Naive thymus-derived CD8-positive, alpha-beta T cell (primary cell): ENCODE measurements at places on chromosomes 6 and 20.
A peak's percentile ranks its signal among the peaks of the same experiment; 100 is the strongest.

GRCh38 chr6:43951063-43951755, 176.0 kb downstream of the MRPL14 start:
- DNase-seq, result no peak

DNA sequence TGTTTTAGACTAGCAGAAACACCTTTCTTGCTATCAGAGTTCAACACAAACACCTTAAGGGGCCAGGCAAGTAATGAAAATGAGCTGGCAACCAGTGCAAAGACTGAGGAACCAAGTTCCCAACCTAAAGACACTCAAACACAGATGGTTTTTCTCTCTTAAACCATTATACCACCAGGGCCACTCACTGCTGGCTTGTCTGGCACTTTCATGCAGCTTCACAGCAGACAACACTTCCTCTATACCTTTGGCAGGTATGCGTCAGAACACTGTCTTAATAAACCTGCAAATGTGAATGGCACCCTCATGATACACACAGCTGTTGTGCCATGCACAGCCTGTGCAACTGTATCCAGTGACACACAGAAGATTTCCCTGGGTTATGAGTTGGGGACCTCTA, 41.6 kb downstream of the NFATC2 start:
- DNase-seq, result peak; percentile 72

- no peak for DNase-seq
These were observed 157.8 kb downstream of the SCML4 start for GRCh38 chr6:107666084-107666980.

GRCh38 chr6:14734416-14735340, 511.2 kb upstream of the JARID2 start:
- peak; percentile 47 for DNase-seq

GRCh38 chr20:54514028-54514607, 38.7 kb downstream of the DOK5 start:
- DNase-seq, result no peak

DNA sequence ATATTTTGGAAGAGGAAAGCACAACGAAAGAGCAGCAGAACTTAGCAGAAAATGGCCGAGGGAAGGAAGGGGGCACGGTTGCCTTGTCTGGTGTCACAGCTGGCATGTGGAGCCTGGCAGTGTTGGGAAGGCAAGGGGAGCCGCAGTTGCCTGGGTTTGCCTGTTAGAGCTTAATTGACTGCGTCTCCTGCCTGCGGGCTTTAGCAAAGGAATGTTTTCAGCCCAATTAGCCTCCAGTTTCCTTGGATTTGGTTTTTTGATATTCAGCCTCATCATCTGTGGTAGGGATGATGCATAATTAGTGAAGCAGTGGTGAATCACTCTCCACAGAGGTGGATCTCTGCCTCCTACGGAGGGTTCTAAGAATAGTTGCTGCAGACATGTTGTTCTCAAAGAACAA, 832.6 kb downstream of the QKI start:
- no peak for DNase-seq

DNA sequence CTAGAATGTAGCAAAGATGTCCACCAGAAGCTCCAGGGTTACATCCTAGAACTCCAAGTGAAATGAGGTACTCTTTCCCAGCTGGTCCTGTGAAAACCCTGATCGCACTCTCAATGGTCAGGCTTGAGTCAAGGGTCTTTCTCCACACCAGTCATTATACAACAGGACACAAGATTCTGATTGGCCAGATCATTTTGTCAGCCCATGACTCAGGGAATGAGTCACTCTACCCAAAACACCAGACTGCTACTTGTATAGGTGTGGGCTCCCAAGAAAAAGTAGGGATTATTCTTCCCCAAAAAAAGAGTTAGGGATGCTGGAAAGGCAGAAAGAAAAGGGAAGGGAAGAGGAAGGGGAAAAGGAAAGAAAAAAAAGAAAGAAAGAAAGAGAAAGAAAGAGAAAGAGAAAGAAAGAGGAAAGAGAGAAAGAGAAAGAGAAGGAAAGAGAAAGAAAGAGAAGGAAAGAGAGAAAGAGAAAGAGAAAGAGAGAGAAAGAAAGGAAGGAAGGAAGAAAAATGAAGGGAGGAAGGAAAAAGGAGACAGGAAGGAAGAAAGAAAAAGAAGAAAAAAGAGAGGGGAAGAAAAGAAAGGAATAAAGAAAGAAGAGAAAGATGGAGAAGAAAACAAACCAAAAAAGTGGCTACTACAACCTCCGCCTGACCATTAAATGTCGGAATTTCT, 30.5 kb downstream of the ANKEF1 start:
- DNase-seq, result no peak

- no peak for DNase-seq
These were observed 84.7 kb upstream of the SCP2D1 start for GRCh38 chr20:18728870-18729224.

DNA sequence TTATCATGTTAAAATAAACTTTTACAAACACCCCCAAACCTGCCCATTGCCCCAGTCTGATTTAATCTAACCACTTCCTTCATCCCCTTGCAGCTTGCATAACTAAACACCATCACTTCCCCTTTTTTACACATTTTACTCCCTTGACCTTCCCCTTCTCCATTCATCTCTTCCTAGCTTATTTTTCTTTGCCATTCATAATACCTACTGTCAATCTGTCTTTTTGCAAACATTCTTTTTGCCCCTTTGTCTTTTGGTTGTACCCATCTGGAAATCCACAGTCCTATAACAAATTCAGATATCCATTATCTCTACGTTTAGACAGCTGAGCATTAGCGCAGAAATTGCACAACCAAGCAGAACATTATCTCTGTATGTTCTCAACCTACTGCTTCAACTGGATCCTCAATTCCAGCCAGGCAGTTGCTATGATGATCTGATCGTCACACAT, 51.2 kb downstream of the C6orf52 start:
- DNase-seq, result no peak

- no peak for DNase-seq
These were observed 158.0 kb upstream of the TCF21 start for GRCh38 chr6:133730881-133731280.

DNA sequence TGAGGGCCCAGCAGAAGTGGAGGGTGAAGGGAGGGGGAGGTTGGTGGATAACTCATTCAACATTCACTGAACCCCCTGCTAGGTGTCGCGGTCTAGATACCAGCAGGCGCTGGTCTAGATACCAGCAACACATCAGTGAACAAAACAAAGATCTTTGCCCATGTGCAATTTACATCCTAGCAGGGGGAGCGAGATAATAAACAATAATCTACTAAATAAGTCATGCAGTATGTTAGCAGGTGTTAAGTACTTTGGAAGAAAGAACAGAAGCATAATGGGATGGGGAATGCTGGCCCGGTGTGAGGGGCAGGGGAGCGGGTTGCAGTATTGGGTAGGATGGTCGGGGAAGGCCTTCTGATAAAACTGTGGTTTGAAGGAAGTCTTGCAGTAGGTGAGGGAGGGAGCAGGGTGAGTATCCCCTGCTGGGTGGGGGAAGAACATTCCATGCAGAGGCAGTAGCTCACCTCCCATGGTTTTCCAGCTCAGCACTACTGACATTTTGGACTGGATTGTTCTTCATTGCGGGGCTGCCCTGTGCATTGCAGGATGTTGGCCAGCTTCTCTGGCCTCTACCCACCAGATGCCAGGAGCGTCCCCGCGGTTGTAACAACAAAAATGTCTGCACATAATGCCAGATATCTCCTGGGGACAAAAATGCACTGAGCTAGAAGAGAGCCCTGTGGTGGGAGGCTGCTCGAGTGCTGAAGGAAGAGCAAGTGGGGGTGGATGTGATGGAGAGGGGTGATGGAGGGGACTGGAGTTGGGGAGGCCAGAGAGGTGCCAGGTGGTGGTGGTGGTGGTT, 117.3 kb downstream of the TOX2 start:
- no peak for DNase-seq

DNA sequence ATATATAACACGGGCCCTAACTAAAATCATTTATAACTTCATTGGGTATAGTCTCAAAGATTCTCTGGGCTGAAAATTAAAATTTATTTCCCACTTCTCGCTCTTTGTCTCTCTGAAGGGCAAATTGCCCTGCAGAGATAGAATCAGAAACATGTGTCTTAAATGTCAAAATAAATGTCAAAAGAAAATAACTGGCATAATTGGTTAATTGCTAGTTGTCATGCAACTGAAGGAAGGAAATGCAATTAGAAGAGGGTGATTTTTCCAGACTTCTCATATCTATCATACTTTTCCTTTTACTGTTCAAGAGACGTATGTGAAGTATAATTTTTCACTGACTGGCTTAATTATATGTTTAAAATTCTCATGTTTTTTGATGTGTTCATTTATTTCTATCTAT, 80.3 kb upstream of the HMGCLL1 start:
- no peak for DNase-seq

- no peak for DNase-seq
These were observed 28.3 kb upstream of the LOC128125822 start for GRCh38 chr6:63543982-63544381.

- DNase-seq, result no peak
These were observed 303.8 kb upstream of the CDH4 start for GRCh38 chr20:60948224-60948623.

GRCh38 chr6:42451333-42452170, at the start of gene TRERF1:
Gene TRERF1, minus strand, starts transcription at chr6:42451926. Its CDS starts 182,336 bp downstream, at chr6:42269590.
- peak; percentile 71 for DNase-seq

- no peak for DNase-seq
These were observed 330.9 kb upstream of the CDH4 start for GRCh38 chr20:60921022-60921622.

DNA sequence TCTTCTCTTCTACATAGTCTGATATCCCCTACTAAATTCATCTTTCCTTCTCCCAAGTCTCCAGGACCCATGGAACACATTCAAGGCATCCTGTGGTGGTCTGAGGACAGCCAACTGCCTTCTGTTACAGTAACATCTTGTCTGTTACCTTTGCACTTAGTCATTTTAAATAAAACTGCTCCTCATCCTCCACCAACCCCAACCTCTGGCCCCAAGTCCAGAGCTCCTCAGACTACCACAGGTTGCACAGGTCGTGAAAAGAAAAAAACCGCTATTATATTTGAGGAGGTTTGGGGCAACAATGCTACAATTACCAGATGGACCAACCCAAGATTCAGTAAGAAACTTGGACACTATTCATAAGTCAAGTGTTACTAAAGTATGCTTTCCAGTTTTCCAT, 49.9 kb downstream of the MAN1A1 start:
- no peak for DNase-seq

- no peak for DNase-seq
These were observed 55.7 kb downstream of the TXLNB start for GRCh38 chr6:139236105-139236504.

GRCh38 chr6:148780918-148781436, 34.1 kb downstream of the UST start:
- no peak for DNase-seq

DNA sequence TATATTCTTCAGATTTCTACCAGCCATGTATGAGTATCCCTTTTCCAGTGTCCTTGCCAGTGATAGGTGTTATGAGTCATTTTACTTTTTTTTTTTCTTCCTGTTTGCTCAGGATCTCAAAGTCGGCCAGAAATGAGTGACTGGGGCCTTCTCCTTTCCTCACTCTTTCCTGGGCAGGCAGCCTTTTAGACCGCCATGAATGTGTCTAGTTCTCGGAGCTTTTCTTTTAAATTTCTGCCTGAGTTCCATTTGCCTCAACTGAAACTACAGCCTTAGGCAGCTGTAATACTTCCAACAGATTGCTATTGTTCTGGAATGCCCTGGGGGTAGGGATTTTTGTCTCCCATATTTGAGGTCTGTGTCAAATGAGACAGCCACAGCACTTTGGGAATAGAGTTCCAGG, 83.7 kb downstream of the STXBP5 start:
- no peak for DNase-seq

GRCh38 chr6:168956141-168956838, 297.4 kb downstream of the THBS2 start:
- DNase-seq, result no peak

- no peak for DNase-seq
These were observed 55.3 kb downstream of the PFDN4 start for GRCh38 chr20:54263116-54263690.

- DNase-seq, result no peak
These were observed 2.1 kb upstream of the ZNF451 start for GRCh38 chr6:57087916-57088315.

GRCh38 chr6:136646377-136646776, 96.2 kb upstream of the MAP7 start:
- no peak for DNase-seq

GRCh38 chr20:33233129-33233774, 2.5 kb upstream of the BPIFA1 start:
- DNase-seq, result no peak

- DNase-seq, result no peak
These were observed 29.2 kb downstream of the C6orf58 start for GRCh38 chr6:127606131-127606562.

- no peak for DNase-seq
These were observed 384.0 kb downstream of the SAMD5 start for GRCh38 chr6:147892476-147892875.

GRCh38 chr6:140070846-140071473, 696.5 kb upstream of the CITED2 start:
- no peak for DNase-seq

GRCh38 chr6:138682704-138683527, 90.7 kb upstream of the CCDC28A start:
- DNase-seq, result no peak

DNA sequence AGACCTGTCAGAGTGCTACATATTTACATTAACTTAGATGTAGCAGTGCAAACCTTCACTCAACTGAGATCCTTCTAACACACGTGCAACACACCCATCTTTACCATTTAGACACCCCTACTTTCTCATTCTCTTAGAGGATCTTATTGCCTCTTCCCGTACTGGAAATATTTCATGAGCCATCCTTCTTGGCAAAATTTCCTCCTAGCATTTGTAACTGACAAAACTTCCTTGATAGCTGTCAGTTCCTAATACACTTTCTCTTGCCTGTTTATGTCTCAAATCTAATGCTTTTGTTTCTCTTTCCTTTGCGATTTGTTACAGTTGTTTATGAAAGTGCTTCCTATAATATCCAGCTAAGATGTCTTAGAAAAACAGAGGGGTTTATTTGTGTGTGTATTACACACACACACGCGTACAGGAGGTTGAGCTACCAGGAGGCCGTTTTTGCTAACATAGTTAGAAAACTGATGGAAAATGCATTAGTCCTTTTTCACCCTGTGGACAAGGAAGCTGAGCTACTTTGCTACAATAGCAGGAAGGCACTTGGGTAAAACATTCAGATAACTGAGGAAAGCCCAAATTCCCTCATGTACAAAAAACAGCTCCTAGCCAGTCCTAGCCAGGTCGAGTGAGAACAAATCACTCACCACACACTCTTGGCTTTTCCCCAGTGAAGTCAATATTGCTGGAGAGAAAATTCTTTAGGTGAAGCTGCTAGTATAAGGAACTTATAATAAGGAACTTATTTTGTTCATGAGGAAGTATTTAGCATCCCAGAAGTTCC, 153.6 kb downstream of the NFATC2 start:
- no peak for DNase-seq

GRCh38 chr6:157080986-157081391, 242.3 kb downstream of the TMEM242 start:
- no peak for DNase-seq

DNA sequence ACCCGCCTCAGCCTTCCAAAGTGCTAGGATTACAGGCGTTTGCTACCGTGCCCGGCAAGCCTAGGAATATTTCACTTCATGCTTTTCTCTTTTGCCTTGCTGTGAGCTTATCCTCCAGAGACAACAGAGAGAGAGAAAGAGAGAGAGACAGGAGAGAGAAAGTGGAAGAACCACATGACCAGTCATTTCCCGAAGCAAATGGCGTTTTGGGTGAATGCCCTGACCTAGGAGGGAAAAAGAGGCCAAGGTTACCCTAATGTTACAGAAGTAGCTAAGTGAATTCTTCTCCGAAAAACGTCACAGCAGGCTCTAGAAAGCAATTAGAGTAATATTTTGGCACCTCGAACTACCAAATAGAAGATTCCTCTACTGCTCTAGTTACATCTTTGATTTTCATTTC, 9.1 kb downstream of the SGK1 start:
- DNase-seq, result no peak
